ENCODE measurements at places on chromosomes 13 and 19.

- DNase-seq: no peak
Measured at GRCh38 chr19:7868326-7868670, 5.9 kb downstream of the PRR36 start.

- DNase-seq: no peak
Measured at GRCh38 chr13:108779308-108779707, 149.9 kb downstream of the MYO16 start.

DNA sequence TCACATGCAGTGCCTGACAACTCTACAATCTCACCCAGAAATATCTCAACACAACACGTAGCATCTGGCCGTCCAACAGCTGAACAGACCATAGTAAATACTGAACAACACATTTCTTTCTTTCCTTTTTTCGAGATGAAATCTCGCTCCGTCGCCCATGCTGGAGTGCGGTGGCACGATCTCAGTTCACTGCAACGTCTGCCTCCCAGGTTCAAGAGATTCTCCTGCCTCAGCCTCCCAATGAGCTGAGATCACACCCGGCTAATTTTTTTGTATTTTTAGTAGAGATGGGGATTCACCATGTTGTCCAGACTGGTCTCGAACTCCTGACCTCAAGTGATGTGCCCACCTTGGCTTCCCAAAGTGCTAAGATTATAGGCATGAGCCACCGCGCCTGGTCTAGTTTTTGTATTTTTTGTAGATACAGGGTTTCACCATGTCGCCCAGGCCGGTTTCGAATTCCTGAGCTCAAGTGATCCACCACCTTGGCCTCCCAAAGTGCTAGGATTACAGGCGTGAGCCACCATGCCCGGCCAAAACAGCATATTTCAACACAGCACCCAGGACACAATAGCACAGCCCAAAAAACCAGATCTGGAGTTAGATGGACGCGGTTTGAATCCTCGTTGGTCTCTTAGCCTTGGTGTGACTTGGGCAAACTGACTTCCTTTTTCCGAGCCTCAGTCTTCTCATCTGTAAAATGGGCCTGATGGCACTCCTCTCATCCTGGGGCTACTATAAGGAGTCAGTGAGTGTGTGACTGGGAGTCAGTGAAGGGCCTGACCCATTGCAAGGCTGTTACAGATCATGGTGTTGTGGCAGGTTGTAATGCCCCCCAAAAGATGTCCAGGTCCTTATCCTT lies 22.6 kb downstream of the CYP2A6 start:
- no peak for DNase-seq

- no peak for DNase-seq
Measured at GRCh38 chr19:29273000-29273640, 60.2 kb upstream of the UQCRFS1 start.

GRCh38 chr13:44312834-44313551 lies 60.6 kb upstream of the SERP2 start:
- DNase-seq: peak; percentile 75

DNA sequence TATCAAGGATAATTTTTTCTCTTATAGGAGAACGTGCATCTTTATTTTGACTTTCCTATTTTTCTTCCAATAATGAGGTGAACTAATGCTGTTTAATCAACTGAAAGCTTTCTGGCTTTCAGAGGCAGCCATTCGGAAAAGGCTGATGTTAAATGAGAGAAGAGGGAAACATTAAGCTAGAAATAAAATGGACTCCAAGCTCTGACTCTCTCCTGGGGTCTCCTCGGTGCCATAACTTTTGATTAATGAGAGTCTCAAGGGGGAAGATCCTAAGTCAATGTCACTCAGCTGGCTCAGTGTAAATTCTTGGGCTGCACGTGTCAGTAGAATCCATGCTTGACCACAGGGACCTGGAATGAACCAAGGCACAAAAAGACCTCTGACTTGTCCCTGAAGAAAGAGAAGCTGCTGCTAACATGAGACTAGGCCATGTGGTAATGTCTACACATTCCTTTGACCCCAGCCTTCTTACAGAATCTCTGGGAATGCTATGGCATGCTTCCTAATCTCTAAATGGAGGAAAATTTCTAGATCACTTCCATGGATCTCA lies 152.2 kb upstream of the RFC3 start:
- no peak for DNase-seq

- DNase-seq: no peak
Measured at GRCh38 chr13:23753458-23753857, 135.7 kb downstream of the MIPEP start.

DNA sequence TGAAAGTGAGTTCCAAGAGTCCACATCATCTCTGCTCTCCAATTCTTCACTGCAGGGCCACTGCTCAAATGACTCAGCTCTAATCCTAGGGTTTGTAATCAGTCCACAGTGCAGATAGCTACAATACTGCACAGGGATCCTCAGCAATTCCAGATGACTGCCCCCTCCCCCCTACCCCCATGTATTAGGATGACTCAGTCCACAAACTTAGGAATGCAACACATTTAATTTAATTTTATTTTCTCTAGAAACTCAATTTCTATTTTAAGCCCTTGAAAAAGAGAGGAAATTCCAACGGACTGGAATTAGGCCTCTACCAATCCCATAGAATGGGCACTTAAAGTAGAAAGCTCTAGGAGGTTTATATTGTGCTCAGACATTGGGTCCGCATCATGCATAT lies 173.8 kb upstream of the SOX21 start:
- peak; percentile 50 for DNase-seq

GRCh38 chr19:47901370-47901769 lies 15.3 kb upstream of the SULT2A1 start:
- DNase-seq: no peak

DNA sequence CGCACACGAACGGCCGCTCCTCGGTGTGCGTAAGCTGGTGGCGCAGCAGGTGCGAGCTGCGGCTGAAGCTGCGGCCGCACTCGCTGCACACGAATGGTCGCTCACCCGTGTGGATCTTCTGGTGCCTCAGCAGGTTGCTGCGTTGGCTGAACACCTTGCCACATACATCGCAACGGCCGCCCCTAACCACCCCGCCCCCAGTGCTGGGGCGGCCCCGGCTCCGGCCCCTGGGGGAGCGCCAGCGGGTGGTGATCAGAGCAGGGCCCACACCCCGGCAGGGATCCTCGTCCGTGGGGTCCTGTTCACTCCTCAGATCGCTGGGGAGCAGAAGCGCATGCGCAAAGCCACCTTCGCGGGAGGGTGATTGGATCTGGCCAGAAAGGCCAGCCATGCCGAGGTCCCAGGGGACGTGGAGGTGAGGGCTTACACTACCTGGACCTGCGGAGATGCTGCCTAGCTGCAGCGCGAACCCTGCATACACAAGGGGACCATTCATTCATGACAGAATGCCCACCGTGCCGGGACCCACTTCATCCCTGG lies 4.7 kb upstream of the UBE2M start:
- DNase-seq: no peak

- no peak for DNase-seq
Measured at GRCh38 chr19:43534816-43535761, 2.1 kb downstream of the ZNF575 start.

GRCh38 chr13:110360598-110360997 lies 53.5 kb downstream of the COL4A2 start:
- no peak for DNase-seq

DNA sequence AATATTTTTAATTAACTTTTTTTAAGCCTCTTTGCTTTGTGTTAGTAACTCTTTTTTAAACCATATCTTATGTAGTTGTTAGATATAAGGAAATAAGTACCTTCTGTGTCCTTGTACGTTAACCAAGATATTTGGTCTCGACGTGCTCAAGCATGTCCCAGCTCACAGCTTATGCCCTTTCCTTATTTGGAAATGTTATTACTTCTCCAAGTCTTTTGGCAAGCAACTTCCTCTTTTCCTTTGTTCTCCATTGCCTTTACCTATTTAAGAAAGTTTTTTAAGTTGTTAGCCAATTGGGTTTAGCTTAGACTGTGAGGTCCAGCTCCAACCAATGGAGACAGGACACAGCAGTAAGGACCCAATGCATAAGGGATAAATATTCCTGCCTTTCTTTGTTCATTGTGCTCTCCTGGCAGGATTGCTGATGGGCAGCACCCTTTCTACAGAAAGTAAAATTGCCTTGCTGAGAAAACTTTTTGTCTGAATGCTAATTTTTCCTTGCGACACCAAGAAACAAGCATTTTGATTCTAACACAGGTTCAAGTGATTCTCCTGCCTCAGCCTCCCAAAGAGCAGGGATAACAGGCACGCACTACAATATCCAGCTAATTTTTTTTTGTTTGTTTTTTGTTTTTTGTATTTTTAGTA lies 5.2 kb downstream of the DKKL1 start:
- no peak for DNase-seq

DNA sequence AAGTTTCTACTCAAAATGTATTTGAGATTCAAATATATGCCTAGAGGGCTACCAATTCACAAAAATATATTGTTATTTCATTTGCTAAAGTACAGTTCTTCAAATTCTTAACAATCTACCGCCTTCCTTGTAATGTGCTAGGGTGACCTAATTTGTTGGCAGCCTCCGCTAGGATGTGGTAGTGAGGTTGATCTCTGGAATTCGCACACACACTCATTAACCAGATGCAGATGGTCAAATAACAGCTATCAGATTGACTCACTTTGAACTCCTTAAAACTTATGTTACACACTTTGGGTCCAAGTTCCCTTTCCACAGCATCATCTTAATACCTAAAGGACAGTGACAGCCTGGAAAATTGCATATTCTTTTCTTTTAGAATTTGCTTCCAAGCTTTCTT lies 367.3 kb downstream of the DCT start:
- DNase-seq: peak; percentile 89

- DNase-seq: no peak
Measured at GRCh38 chr13:78029901-78030300, 111.3 kb upstream of the EDNRB start.

- DNase-seq: no peak
Measured at GRCh38 chr19:54482889-54483288, 9.8 kb upstream of the CDC42EP5 start.

DNA sequence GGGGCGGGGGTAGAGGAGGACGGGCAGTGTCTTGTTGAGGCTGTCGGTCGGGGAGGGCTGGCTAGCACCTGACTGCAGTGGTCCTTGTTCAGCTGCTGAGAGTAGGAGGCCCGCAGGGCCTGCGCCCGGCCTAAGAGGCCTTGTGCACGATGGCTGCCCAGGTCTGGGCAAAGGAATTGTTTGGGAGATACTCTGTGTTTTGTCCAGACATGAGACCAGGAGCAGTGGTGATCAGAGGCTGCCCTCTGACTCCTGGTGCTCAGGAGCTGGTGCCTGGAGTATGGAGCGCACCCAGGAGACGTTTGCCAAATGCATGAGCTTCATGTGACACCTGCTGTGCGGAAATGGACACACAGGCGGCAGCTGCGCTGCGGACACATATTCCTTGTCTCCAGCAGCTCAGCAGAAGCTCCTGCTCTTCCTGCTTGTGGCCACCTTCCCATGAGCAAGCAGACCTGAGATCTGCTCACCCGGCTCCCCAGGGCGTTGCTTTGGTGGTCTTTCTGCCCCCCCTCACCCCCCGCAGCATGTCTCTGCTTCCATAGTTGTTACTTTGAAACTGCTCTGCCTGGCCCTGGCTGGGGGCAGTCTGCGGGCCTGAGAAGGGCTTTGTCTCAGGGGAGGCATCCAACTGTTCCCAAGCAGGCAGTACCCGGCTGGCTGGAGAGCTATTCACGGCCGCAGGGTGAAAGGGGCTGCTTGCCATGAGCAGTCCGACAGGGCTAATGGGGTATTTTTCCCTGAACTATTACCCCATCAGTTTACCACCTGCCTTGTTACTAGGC lies 163.9 kb downstream of the TEX29 start:
- DNase-seq: no peak

- peak; percentile 44 for DNase-seq
Measured at GRCh38 chr19:17766543-17767131, 15.4 kb downstream of the FCHO1 start.

DNA sequence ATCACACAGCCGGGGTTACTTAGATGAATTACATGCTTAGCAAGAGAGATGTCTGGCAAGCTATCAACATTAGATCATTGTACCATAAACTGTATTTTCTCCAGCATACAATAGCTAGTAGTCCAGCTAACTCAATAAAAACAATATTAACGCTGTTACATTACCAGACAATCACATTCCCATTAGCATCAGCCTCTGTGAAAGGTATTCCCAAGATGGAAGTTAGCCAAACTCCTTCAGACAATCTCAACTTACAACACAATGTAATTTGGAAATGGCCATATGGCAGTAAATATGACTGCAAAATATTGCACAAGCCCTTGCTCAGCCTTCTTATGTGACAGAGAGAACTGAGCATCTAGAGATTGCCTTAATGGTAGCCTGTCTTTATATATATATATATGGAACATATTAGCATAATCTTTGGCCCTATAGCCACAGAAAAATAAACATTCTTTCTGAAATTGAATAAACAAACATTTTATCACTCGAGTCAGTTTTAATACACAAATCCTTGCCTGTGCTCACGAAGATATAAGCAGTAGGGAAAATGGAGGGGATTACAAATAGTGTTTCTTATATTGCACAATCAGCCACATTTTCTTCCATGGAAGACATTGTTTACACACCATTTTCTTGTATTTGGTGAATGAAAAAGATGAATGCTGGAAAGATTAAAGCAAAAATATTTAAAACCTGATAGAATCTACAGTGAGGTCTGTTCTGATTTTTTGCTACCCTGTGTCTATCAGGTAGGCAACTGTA lies 1060.5 kb downstream of the DIAPH3 start:
- no peak for DNase-seq

DNA sequence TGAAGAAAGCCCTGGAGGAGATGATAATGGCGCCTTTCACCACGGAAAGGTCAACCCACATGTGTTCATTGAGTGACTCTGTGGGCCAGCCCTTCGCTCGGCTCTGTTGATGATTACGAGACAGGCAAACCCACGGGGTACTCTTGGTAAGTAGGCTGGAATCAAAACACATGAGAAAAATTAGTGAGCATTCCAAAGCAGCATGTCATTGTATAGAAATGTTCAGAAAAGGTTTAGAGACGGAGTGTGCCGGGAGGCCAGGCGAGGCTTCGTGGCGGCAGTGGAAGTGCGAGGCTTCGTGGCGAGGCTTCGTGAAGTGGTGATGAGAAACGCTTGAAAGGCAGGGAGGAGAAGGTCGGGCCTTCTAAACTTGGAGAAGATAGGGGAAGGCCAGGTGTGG lies 144.3 kb downstream of the ZNF536 start:
- DNase-seq: no peak

DNA sequence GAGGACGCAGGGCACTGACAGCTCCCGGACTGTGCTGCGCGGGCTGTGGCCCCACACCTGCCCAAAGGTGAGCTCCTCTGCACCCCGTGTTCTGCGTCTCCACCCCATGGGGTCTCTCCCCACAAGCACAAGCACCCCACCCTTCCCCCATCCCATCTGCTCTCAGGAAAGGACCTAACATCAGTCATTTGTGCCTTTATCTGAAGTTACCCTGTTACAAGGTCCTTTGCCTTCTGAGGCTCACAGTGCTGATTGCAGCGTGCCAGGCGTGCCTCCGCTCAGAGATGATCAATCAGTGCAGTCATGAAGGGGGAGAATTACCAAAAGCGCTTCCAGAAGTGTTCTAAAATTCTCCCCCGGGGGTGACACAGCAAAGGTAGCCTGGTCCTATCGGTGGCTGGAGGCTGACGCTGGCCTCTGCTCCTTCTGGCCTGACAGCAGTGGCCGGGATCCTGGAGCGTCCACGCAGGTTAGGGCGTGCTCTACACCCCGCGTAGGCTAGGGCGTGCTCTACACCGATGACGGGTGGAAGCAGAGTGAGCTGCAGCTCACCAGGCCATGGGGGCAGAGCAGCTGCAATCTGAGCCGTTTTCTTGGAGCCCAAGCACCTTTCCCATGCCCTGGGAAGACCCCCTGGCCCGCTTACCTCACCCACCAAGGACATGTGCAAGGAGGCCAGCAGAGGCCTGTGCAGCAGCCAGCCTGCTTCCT lies 84.7 kb upstream of the TM9SF2 start:
- no peak for DNase-seq
